ENCODE measurements at places on chromosomes 7 and 10.

- DNase-seq: no peak
Observed at GRCh38 chr10:3255075-3255474, 82.5 kb upstream of the PITRM1 start.

DNA sequence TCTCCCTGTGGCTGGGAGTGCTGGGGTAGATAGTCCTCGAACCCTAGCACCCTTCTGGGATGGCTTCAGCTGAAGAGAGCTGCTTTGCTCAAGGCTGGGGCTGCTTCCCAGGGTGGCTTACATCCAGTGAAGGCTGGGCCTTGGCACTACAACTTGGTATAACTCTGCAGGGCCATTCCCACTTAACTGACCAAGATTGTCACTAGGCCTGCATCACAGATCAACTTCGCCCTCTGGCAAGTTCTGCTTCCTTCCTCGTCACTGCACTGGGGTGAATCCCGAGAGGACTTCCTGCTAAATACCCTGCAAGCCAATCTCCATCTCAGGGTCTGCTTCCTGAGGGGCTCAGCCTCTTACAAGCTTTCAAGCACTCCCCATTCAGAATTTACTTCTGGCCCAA lies 195.2 kb downstream of the DOCK4 start:
- DNase-seq: no peak

- DNase-seq: no peak
Observed at GRCh38 chr10:6542999-6543430, 37.1 kb downstream of the PRKCQ start.

DNA sequence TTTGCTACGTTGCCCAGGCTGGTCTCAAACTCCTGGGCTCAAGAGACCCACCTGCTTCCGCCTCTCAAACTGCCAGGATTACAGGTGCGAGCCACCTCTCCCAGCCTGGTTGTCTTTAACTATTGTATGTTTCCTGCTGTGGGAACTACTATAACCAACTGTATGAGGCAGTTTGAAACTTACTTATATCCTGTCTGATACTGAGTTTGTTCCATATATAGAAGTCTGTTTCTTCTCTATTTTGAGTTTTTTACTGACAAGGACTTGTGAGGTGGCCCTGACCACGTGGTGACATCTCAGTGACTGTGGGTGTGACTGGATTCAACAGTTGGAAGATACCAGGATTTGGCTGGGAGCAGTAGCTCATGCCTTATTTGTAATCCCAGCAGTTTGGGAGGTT lies 14.2 kb downstream of the FBH1 start:
- DNase-seq: no peak

- no peak for DNase-seq
Observed at GRCh38 chr7:44583146-44583865, 1.3 kb upstream of the TMED4 start.

GRCh38 chr7:66920769-66921395 lies at the start of gene TMEM248:
Gene TMEM248, plus strand, starts transcription at chr7:66921225. Its CDS starts 20,641 bp downstream, at chr7:66941866.
- peak; percentile 90 for DNase-seq

GRCh38 chr10:113221756-113222168 lies 271.7 kb downstream of the TCF7L2 start:
- peak; percentile 29 for DNase-seq

GRCh38 chr10:5159126-5159525 lies 25.8 kb downstream of the AKR1C8 start:
- peak; percentile 49 for DNase-seq

GRCh38 chr10:46329690-46330016 lies 42.9 kb downstream of the ANTXRL start:
- no peak for DNase-seq

- no peak for DNase-seq
Observed at GRCh38 chr7:82932516-82932915, 230.2 kb downstream of the PCLO start.

- DNase-seq: no peak
Observed at GRCh38 chr7:52959336-52959735, 76.1 kb upstream of the POM121L12 start.

- no peak for DNase-seq
Observed at GRCh38 chr10:66292456-66292855, 633.4 kb upstream of the LRRTM3 start.

DNA sequence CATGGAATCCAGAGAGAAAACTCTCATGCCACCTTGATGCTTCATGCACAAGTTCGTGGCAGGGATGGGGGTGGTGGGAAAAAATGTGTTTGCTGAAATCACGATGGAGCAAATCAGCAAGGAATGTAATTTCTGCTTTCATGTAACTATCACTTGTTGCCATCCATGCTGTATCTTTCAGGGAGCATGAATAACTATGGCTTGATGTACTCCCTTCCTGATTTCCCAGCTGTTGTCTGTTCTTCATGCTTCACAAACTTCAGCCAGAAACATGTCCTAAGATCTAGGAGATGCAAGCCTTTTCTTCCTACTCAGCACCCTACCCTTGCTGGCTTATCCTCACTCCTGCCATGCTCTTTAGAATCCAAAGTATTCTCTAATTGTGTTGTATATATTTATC lies 64.0 kb downstream of the LRRC4 start:
- no peak for DNase-seq

DNA sequence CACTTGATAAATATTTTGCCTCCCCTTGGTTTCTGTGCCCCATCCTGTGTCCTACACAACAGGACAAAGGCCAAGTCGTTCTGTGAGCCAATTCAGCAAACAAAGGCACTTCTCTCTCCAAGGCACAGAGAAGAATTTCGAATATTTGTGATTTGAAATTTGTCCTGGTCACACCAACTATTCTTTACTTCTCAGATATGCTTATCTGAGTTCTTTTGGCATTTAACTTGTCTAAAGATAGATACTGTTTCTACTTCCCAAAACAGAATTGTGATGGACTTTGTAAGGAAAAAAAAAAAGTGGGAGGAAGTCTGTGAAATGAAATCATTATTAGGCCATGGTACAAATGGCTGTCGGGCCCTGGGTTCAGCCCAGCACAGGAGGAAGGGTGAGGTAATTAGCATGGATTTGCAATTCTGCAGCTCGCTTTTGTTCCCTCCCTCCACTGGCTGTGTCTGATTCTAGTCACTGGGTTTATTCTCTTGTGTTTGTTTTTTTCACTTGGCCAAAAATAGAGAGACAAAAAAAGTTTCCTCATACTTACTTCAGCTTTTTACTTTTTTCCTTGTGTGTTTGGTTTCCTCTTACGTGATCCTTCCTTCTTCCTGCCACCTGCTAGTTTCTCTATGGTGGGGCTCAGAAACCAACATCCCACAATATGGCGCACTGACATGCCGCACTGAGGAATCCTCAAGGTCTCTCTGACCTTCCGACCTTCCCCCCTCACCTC lies 108.2 kb upstream of the MKLN1 start:
- peak; percentile 96 for DNase-seq

DNA sequence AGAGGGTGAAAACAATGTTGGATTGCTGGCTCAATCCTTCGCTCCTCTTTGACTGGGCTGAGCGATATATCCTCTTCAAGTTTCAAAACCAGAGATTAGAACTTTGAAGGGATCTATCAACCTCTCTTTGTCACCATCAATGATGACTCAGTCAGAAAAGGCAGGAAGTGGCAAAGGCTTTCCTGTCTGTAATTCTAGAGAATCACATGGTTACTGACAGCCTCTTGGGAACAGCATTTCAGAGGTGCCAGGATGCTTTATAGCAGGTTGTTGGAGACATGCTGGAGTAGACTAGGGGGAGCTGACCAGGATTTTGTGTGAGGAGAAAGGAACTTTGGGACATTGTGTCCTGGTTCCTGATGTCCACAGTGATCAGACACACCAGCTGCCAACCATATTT lies 81.3 kb downstream of the PRKCQ start:
- DNase-seq: peak; percentile 79

GRCh38 chr7:75989500-75990388 lies 4.7 kb downstream of the TMEM120A start:
- DNase-seq: no peak

DNA sequence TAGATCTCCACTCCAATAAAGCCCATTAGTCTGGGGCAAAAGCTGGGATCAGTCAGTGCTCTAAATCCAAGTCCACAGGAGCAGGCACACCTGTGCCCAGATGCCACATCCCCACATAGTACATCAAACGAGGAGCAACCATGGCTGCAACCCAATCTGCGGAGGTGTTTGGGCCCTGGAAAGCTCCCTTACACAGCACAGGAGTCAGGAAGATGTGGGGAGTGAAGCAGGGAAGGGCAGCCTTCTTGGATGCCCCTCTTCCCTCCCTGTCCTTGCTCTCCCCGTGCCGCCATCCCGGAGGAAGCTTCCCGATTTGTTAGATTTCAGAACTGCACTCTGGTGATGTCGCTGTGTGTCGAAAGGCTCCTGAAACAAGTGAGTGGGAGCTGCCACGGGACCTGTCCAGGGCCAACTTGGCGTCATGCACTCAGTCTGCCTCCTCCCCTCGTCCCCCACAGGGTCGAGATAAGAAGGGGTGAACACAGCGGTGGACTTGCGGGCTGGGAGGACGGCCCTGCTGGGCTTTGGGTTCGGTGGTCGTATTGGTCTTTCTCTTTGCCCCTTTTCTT lies 230.6 kb upstream of the GRB10 start:
- no peak for DNase-seq

All from MV-4-11 (cell line).